ENCODE measurements at places on chromosomes 3 and 15. TPM values are rescaled to one million over a fixed set of nuclear protein-coding genes. Genes with fewer than 3 reads are reported as not detected.

- DNase-seq, result peak; percentile 47
Measured at GRCh38 chr15:60255390-60255789, 142.4 kb downstream of the ANXA2 start.

- DNase-seq, result peak; percentile 84
Measured at GRCh38 chr15:79184465-79184892, 93.9 kb upstream of the RASGRF1 start.

Gene SQOR
- 87.3 TPM for total RNA-seq

DNA sequence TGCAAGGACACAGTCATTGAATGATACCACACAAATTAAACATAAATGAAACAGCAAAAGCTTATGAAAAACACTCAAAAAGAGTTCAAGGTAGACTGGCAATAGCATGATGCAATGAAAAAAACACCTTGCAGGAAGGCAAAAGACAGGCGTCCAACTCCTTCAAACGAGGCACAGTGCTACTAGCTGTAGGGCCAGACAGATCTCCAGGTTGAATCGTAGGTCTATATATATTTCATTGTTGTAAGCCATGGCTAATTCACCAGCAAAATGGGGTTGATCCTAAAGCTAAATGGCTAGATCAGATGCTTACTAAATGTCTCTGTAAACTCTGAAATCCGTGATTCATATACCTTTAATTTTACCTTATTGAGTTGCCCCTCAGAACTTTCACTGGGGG lies 94.2 kb downstream of the THRB start:
- DNase-seq, result no peak

Gene POTEB
- not detected for total RNA-seq

DNA sequence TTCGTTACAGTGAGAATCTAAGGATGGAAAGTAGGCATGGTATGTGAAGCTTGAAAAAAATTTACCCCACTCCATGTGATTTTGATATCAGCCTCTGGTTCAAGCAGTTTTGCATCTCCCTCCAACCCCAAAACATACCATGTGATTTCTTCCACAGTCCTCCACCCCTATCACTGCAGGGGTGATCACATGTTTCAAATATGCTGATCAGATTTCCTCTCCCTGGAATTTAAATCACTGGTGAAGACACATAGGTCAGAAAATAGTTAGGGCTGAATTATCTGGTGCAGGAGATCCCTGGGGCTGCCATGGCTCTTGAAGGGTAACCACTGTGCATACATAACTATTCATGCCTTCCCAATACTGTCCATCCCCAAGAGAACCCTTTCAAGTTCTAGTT lies 119.7 kb upstream of the THRB start:
- DNase-seq, result no peak

Gene GOLGA6L7
- not detected for total RNA-seq

Gene IL20RB
- total RNA-seq, result 1.0 TPM

DNA sequence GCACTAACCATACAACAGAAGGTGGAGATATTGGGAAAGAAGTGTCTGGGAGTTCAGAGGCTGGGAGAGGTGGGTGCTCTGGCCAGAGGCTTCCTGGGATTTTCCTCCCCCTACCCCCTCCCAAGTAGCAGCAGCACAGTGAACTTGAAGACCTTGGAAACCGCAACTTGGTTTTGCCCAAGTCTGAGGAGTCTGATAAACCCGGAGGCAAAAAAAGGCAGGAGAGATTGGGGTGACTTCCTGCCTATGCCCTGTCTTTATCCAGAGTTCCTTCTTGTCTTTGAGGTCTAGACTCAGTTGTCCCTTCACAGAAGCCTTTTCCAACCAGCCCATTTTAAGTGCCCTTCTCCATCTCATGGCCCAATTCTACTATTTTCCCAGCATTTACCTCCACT lies 25.4 kb upstream of the THRB start:
- DNase-seq, result no peak

Gene TMCO5A
- total RNA-seq, result not detected

- peak; percentile 73 for DNase-seq
Measured at GRCh38 chr3:160981217-160981938, 123.8 kb downstream of the B3GALNT1 start.

Gene CHRFAM7A
- 1.0 TPM for total RNA-seq

Gene ADAMTS9
- not detected for total RNA-seq

DNA sequence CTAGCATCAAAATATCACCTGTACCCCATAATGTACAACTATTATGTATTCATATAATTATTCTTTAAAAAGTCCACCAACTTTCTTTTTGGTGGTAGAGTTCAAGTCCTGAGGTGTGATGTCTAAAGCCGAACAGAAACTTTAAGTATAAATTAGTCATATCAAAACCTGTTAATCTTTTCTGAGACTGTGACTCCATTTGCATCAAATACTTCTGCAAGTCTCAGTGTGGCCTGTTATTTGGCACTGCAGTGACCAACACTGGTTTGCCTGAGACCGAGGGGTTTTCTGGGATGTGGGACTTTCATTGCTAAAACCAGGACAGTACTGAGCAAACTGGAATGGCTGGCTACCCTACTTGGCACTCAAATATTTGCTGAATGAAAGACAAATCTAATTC lies 7.3 kb downstream of the NGLY1 start:
- no peak for DNase-seq

Gene CTXND1
- total RNA-seq, result not detected

Gene LSM3
- total RNA-seq, result 20.0 TPM

- no peak for DNase-seq
Measured at GRCh38 chr15:56817321-56818080, 84.2 kb upstream of the ZNF280D start.

DNA sequence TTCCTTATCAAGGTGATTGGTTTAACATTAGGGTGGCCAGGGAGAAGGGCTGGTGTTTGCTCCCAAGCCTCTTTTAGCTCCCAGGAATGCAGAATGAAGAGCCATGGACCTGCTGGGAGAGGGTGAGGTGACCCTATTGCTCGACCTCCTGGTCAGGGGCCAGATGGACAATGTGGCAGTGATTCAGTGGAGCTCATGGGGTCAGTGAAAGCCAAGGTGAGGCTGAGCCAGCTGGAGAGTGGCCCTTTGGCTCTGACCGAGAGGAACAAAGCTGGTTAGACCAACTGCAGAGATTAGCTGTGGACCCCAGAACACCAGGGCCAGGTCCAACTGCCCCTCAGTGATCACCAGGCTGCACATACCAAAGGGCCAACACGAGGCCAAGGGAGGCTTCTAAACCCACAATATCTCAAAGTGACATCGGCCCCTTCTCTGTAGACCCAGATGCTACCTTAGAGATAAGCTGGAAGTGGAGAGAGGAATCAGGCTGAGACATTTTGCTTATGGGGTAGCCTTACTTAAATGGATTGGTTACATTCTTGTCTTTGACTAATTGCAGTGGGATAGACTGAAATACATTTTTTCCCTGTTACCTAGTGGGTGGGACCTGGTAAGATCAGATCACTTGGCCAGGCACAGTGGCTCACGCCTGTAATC lies 15.8 kb upstream of the BTBD1 start:
- DNase-seq, result no peak

Gene SPINT1
- 6.3 TPM for total RNA-seq

Gene IDH3A
- 106 TPM for total RNA-seq

Gene KIF15
- total RNA-seq, result 38.1 TPM

Gene RAB43
- 44.1 TPM for total RNA-seq

DNA sequence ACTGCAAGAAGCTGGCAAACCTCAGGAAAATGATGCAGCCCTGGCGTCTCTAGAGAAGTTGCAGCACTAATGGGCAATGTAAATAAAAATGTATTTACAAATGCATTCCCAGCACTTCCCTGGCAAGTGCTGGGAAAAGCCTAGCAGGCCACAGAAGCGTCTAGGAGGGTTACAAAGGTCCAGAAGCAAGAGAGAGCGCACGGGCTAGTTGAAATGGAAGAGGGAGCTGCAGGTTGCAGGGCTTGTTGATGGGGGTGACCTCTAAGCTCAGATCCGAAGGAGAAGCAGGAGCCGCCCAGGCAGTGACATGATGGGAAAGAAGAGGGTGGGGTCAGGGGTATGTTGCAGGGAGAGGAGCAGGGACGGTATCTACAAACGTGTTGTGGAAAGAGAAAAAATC lies 2.7 kb upstream of the KNL1 start:
- DNase-seq, result no peak

Gene ECE2
- not detected for total RNA-seq

GRCh38 chr3:175590745-175591144 lies 731.6 kb downstream of the NAALADL2 start:
- no peak for DNase-seq

DNA sequence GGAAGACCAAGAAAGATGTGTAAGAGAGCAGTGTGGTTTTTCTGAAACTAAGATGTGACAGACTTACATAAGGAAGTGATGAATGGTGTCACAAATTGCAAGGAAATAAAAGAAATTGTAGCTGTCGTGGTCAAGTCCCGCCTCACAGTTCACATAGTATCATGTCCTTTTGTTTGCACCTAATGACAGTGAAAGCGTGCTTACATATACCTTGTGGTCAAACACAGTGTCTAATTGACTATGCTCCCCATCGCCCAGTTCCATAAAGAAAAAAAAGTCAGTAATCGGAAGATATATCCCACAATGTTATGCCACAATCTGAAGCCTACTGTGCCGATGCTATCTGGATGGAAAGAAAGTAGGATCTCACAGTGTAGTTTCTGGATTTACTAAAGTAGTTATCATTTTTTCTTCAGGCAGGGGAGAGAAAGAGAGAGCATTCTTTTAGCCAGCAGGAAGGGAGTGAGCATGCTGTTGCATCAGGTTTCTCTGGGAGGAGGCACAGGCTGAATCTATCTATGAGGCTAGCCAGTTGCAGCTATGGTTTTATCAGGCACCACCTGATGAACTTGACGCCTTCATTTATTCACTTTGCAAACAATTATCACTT lies 9.8 kb upstream of the PLSCR1 start:
- peak; percentile 14 for DNase-seq

DNA sequence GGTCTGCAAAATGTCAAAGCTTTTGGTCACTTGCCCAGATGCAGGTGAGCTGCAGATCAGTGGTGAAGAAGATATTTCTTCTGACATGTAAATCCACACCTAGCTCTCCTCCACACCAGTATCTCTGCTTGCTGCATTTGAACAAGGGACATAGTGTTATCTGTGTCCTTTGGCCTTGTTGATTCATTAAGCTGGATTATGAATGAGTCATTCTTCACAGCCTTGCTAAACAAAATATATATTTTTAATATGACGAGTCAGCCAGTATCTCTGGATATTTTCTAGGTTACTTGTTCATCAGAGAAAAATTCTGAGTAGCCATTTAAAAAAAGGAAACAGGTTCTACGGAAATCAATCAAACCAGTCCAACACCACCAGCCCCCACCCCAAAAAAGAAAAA lies 190.6 kb upstream of the ADAMTS9 start:
- DNase-seq, result no peak

Gene RTP3
- total RNA-seq, result not detected

- DNase-seq, result no peak
Measured at GRCh38 chr3:147424581-147425387, 15.6 kb downstream of the ZIC1 start.

Gene FRMD5
- 0.23 TPM for total RNA-seq

DNA sequence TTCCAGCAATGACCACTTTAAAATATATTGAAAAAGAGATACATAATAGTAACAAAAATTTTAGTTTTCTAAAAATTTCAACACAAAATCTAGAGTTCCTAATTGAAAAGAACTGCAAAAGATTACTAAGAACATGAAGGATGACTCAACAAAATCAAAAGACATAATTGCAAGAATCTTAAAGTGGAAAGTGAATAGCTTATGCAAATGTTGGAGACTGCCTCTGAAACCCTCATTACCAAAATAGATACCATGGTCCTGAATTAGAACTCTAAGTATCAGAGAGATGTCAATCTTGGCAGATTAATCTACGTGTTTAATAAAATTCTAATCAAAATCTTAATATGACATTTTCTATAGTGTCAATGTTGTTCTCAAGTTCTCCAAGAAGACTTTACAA lies 60.7 kb upstream of the SGO1 start:
- DNase-seq, result no peak

DNA sequence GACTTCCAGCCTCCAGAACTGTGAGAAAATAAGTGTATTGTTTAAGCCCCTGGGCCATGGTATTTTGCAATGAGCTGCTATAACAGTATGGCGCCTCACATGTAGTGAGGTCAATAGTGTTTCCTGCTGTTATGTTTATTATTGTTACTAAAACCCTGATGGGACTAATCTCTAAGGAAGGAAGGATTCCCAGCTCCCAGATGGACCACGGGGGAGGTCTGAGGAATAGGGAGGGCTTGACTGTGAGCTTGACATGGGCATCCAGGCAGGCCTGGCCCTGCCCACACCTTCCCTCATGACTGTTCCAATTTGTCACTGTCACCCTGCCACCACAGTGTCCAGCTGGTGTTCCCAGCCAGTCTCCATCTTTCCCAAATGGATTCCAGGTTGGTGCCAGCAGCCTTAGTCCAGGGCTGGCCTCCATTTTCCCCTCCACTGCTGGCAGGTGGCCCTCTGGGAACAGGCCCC lies 14.5 kb upstream of the SLC41A3 start:
- no peak for DNase-seq

DNA sequence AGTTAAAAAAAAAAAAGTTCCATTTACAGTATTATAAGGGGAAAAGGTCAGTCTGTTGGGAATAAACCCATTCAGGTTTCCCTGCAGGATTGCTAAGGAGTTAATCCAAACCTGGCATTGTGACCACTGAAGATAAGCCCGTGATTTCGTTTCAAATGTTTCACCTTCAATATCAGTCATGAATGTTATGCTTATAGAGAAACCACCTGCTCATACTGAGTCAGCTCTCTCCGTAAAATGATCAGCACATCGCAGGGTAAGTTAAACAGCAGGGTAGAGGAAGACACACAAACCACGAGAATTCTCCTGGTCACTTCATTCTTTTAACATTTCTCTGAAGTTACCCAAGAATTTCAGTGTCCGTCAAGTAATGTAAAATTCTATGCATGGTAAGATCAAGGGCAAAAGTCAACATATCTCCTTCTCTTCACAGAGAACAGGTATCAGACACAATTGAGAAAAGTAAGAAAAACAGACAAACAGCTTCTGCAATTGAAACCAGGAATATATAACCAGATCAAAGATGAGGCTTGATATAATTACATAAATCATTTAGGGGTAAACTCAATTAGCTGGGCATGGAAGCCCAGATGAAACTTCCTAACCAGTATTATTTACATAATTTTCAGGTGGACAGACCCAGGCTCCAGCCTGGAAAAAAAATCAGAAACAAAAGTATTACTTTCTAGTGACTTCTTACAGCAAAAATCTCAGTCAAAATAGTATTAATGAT lies 67.6 kb upstream of the ARHGEF3 start:
- no peak for DNase-seq

- no peak for DNase-seq
Measured at GRCh38 chr3:122776675-122777468, 16.8 kb downstream of the HSPBAP1 start.

DNA sequence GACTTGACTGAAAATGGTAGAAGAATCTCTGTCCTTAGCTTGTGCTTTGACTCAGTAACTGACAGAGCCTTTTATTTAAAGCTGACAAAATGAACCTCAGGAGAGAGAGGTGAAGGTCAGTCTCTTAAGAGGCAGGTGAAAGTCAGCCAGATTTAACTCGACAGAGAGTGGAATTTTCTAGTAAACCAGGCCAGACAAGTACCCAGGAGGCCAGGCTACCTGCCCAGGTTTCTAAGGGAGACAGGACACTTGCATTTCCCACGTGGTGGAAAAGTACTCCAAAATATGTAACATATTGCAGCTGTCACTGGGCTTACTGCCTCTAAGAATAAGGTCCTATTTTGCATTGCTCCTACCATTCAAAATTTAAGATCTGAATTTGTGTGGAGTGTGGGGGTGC lies 167.9 kb downstream of the FMN1 start:
- no peak for DNase-seq
